ENCODE measurements at places on chromosomes 16 and 17.

DNA sequence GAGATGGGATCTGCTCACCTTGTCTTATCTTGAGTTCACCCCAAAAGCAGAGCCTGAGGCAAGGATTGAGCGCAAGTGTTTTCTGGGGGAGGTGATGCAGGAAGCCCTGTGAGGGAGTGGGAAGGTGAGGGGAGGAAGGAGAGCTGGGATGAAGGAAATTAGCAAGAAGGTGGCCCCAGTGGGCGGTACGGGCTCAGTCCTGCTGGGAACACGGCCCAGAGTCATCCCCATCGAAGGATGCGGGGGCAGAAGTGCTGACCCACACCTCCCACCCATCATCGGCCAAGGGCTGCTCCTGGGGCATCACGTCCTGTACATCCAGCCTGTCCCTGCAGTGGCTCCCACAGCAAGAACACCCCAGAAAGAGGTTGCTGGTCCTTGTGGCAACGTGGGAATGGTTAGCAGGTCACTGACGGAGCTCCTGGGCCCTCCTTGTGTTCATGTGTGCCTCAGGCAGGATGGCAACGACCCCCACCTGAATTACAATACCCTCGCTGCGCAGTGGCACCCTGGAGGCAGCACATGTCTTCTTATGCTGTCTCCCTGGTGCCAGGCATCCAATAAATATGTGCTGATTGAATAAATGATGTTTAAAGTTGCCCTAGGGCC, 18.2 kb downstream of the C16orf95 start:
- no peak for DNase-seq

GRCh38 chr16:49399594-49400364, 26.2 kb downstream of the C16orf78 start:
- no peak for DNase-seq

GRCh38 chr16:14564861-14565687, 65.0 kb downstream of the PARN start:
- no peak for DNase-seq

DNA sequence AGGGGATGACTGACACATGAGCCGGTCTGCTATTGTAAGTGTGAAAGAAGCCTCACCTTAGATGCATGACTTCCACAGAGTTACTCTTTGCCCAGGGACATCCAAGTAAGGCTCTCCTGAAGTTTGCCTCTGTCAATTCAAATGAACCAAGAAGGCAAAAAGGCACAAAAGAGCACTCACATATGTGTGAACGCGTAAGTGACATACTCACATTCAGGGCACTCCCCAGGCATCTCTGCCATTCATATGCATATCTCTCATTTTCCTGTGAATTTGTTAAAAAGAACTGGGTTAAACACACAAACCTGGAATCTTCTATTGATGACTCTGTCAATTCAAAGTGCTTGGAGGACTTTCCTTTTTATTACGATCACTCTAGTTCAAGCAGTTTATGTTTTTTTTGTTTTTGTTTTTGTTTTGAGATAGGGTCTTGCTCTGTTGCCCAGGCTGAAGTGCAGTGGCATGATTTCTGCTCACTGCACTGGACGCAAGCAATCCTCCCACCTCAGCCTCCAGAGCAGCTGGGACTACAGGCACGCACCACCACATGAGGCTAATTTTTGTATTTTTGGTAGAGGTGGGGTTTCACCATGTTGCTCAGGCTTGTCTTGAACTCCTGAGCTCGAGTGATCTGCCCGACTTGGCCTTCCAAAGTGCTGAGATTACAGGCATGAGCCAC, 49.4 kb downstream of the DUSP14 start:
- DNase-seq, result no peak

GRCh38 chr16:49414671-49415070, 41.1 kb downstream of the C16orf78 start:
- no peak for DNase-seq

DNA sequence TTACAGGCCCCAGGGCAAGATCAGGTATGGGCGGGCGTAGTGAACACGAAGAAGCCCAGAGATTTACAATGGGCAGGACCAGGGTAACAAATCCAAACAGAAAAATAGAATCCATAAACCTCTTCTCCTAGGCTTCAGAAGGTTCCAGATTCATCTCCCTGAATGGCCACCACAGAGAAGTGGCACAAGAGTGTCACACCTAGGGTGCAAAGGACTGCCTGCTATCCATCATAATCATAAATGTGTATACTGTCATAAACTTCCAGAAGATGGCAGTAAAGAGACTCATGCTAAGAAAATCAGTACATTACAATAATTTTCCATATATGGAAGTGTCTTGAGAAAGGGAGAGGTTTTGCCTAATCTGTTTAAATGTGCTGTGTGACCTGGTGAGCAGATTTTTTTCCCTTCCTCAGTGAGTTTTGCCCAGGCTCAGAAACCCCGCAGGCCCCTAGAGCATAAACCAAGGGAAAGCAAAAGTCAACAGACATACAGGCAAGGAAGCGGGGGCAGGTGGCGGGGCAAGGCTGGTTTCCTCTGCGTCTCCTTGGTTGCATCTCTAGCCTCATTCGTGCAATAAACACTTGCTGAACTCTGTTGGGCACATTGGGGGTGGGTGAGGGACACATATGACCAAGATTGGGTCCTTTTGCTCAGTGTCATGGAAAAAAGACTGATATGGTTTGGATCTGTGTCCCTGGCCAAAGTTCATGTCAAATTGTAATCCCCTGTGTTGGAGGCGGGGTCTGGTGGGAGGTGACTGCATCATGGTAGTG, 92.0 kb upstream of the CDH5 start:
- peak; percentile 28 for DNase-seq

- no peak for DNase-seq
These were observed 63.1 kb downstream of the KCNJ2 start for GRCh38 chr17:70232466-70232865.

DNA sequence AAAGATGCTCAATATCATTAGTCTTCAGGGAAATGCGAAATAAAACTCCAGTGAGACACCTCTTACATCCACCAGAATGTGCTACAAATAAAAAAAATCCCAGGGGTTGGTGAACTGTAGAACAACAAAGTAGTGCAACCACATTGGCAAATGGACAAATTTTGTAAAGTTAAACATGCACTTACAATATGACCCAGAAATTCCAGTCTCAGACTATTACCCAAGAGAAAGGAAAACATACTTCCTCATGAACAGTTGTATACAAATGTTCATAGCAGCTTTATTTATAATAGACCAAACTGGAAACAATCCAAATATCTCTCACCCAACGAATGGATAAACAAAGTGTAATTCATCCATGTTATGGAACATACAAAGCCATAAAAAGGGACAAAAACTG, 239.5 kb downstream of the ABCC12 start:
- no peak for DNase-seq

GRCh38 chr16:57801809-57802340, 416 bp downstream of the KIFC3 start:
- no peak for DNase-seq

GRCh38 chr17:58153046-58153445, 4.9 kb downstream of the OR4D1 start:
- peak; percentile 69 for DNase-seq

- DNase-seq, result no peak
These were observed 16.7 kb upstream of the TOB1 start for GRCh38 chr17:50882851-50883250.

- peak; percentile 24 for DNase-seq
These were observed 322.1 kb downstream of the MAP2K4 start for GRCh38 chr17:12342609-12343435.

GRCh38 chr16:87436225-87437172, 44.4 kb downstream of the MAP1LC3B start:
- DNase-seq, result peak; percentile 66

DNA sequence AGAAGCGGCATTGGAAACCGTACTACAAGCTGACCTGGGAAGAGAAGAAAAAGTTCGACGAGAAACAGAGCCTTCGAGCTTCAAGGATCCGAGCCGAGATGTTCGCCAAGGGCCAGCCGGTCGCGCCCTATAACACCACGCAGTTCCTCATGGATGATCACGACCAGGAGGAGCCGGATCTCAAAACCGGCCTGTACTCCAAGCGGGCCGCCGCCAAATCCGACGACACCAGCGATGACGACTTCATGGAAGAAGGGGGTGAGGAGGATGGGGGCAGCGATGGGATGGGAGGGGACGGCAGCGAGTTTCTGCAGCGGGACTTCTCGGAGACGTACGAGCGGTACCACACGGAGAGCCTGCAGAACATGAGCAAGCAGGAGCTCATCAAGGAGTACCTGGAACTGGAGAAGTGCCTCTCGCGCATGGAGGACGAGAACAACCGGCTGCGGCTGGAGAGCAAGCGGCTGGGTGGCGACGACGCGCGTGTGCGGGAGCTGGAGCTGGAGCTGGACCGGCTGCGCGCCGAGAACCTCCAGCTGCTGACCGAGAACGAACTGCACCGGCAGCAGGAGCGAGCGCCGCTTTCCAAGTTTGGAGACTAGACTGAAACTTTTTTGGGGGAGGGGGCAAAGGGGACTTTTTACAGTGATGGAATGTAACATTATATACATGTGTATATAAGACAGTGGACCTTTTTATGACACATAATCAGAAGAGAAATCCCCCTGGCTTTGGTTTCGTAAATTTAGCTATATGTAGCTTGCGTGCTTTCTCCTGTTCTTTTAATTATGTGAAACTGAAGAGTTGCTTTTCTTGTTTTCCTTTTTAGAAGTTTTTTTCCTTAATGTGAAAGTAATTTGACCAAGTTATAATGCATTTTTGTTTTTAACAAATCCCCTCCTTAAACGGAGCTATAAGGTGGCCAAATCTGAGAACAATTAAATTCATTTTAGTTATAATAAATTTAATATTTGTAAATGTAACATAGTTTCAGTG, 1.7 kb downstream of the HEXIM1 start:
- DNase-seq, result peak; percentile 56

GRCh38 chr17:67509390-67510287, 132.6 kb downstream of the PITPNC1 start:
- DNase-seq, result no peak

Measured in activated CD4-positive, alpha-beta T cell treated with anti-CD3 and anti-CD28 coated beads, Interleukin-2, Interleukin-6, amounts not matched to agents 100 ng/mL and 50 ng/mL, durations not matched to agents 16 hours and 8 hours (primary cell).